CD4-positive, alpha-beta T cell treated with Interleukin-2 at 100 ng/mL for 4 hours (primary cell): ENCODE measurements at places on chromosomes 1 and 21.
A peak's percentile ranks its signal among the peaks of the same experiment; 100 is the strongest.

DNA sequence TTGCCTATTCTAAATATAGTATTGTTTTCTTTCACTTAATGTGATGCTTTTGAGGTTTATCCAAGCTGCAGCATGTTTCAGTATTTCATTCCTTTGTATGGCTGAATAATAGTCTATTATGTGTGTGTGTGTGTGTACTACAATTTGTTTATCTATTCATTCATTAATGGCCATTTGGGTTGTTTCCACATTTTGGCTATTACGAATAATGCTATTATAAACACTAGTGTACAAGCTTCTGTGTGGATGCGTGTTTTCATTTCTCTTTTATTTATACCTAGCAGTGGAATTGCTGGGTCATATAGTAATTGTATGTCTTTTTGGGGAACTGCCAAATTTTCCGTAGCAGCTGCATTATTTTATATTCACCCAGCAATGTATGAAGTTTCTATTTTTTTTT lies 15.0 kb upstream of the THEM5 start:
- no peak for DNase-seq

- no peak for DNase-seq
Measured at GRCh38 chr1:232170909-232171308, 459.0 kb downstream of the SIPA1L2 start.

DNA sequence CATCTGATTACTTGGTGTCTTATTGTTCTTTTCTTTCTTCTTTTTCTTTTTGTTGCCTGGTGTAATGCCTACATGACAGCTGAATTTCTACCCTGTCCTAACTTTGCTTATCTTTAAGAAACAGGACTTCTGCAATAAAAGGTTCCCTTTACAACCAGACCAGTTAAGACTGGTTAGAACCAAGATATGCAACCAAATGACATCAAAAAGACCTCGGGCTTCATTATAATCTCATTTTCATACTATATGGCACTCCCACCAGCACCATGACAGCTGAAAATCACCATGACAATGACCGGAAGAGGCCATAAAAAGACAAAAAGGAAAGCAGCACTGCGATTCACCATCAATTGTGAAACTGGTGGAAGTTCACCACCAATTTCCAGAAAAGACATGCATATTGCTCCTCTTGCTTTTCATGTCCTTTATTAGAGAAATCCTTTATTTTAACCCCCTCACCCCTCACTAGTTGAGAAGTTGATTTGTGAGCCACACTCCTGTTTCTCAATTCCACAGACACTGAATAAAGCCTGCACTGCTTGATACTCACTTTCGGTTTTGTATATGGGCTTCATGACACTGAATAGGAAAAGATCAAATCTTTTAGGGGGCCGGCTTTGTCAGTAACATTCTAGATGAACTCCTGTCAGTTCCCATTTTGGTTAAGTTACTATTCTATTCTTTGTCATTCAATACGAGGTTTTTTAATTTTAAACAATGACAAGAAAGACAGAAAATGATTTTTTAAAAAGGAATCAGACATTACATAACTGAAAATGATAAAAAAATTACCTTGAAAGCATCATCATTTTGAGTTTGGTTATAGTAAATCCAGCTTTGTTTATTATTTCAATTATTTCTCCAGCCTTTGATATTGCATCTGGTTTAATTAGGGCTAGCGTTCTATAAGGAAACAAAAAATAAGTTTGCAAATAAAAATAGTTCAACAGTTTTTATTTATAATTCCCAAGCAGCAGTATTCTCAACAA lies 58.1 kb downstream of the NME7 start:
- DNase-seq, result no peak

DNA sequence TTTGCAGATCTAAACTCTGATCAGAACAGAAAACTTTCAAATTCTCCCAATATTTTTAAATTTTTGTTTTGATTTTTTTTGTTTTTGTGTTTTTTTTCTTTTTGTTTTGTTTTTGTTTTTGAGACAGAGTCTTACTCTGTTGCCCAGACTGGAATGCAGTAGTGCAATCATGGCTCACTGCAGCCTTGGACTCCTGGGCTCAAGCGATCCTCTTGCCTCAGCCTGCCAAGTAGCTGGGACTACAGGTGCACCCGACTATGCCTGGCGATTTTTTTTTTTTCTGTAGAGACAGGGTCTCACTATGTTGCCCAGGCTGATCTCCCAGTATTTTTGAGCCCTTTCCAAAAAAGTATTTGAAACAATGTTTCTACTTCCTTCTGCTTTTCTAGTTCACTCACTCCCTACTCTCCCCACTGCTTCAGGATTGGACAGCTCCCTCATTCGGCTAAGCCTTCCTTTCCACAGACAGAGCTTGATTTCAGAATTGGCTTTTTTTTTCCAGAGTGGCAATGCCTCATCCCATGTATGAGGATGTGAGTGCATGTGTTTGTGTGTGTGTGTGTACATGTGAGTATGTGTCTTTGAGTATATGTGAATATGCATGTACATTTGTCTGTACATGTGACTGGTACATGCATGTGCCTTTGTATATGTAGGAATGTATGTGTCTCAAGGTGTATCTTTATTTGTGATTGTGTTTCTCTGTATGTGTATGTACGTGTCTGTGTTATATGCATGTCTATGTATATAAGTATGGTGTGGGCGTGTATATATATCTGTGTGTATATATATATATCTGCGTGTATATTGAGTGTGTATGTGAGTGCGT lies 11.9 kb downstream of the LHX4 start:
- no peak for DNase-seq

DNA sequence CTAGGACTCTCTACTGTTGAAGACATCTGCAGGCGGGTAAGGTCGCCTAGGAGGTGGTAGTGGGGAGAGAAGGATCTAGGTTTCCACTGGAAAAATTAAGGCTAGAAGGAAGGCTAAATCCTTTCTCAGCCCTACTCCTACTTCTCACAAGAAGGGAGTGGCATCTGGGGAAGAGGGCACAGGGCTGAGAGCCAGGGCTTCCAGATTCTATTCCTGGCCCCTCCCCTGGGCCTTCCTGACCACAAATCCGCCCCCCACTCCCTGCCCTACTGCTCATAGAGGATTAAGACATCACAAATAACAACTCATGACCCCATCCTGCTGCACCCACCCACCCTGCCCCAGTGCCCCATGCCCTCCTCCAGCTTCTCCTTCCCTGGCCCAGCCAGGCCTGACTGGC lies 2.5 kb downstream of the PHLDA3 start:
- DNase-seq, result no peak

DNA sequence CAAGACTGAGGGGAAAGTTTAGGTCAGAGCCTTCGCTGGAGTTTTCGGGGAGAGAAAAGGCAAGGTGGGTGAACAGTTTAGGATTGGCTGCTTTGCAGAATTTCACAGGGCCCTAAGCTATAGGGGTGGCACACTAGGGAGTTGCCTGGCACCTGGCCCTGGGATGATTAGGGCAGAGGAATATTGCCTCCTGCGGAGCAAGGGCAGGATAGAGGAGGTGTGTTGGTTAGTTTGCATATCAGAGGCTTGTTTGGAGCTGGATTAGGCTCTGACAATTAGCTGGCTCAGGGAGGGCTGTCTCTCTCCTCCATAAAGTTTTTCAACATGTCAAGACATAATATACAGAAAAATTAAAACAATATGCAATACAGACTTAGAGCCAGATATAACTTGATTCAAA lies 436.4 kb downstream of the DISC1 start:
- DNase-seq, result no peak

DNA sequence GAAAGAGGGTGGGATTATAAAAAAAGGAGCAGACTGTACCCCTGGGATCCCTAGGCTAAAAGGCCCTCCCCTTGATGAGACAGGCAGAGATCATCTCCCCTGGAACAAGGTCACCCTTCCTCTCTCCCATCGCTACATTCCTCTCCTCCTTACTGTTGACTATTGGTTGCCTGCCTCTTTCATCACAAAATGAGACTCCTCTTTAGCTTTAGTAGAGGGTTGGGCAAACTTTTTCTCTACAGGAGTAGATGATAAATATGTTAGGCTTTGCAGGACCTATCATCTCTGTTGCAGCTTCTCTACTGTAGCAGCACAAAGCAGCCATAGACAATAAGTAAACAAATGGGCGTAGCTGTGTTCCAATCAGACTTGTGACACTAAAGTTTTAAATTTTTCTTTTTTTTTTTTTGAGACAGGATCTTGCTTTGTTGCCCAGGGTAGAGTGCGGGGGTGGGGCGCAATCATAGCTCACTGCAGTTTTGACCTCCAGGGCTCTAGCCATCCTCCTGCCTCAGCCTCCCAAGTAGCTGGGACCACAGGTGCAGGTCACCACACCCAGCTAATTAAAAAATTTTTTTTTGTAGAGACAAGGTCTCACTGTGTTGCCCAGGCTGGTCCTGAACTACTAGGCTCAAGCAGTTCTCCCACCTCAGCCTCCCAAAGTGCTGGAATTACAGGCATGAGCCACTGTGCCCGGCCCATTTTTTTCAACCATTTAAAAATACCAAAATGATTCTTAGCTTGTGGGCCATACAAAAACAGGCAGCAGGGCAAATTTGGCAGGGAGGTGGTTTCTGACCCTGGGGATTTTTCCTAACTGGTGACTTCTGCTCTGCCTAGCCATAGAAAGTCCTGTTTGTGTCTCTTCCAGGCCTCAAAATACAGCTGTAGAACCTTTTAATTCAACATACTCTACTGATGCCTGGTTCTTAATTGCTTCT lies 15.1 kb downstream of the MCL1 start:
- peak; percentile 59 for DNase-seq

- no peak for DNase-seq
Measured at GRCh38 chr1:199356561-199356960, 670.9 kb upstream of the NR5A2 start.

DNA sequence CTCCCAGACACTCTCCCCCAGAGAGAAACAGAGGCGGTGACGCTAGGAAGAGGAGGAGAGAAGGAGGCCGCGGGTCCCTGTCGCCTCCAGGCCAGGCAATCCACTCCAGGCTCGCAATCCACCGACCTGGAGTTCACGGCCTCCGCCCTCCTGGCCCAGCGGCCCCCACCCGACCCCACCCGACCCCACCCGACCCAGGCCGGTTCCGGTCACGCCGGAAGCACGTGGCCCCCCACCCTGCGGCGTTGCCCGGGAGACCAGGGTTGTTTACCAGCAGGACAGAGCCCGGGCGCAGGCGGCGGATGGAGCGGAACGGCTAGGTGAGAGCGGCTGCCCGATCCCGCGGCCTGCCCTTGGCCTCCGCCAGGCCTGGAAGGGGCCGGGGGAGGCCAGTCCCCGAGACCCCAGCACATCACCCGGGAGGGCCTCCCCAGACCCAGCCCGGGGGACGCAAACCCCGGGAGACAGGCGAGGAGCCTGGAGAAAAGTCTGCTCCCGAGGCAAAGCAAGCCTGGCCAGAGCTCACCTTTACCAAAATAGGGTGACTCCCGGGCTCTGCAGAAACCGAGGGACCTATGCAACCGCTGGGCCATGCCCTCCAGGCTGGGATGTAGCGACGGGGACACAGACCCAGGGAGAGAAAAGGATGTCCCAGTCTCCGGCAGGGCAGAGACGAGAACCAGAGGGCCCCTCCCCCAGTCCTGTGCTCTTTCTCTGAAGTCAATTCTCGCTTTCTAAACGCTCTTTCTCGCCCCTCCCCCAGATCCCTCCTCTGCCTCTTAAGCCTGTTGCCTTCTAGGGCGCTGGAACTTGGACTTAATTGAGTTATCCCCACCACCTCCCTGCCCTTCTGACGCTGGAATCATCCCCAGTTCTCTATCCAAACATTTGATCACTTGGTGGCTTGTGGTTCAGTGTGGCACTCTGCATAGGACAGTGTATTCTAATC lies at the start of the genes PLA2G2C and UBXN10:
TSS of gene PLA2G2C (minus strand) at position 685 of the 949 bp plus-strand sequence. CDS start 9,155 bp downstream, outside the sequence.
TSS of gene UBXN10 (plus strand) at position 263 of the 949 bp plus-strand sequence. CDS start 4,466 bp downstream, outside the sequence.
- DNase-seq, result peak; percentile 52

GRCh38 chr1:24075946-24076345 lies 36.0 kb downstream of the MYOM3 start:
- no peak for DNase-seq

GRCh38 chr1:223176437-223176836 lies 33.4 kb upstream of the TLR5 start:
- no peak for DNase-seq
